MG63 (cell line): ENCODE measurements at places on chromosomes 16 and 17. TPM values are rescaled to one million over a fixed set of nuclear protein-coding genes. Genes with fewer than 3 reads are reported as not detected.
A peak's percentile ranks its signal among the peaks of the same experiment; 100 is the strongest.

GRCh38 chr16:11129378-11129781 lies 126.6 kb downstream of the SOCS1 start:
- no peak for DNase-seq

- DNase-seq, result no peak
These were observed 117.7 kb downstream of the PRKCB start for GRCh38 chr16:23953476-23953875.

DNA sequence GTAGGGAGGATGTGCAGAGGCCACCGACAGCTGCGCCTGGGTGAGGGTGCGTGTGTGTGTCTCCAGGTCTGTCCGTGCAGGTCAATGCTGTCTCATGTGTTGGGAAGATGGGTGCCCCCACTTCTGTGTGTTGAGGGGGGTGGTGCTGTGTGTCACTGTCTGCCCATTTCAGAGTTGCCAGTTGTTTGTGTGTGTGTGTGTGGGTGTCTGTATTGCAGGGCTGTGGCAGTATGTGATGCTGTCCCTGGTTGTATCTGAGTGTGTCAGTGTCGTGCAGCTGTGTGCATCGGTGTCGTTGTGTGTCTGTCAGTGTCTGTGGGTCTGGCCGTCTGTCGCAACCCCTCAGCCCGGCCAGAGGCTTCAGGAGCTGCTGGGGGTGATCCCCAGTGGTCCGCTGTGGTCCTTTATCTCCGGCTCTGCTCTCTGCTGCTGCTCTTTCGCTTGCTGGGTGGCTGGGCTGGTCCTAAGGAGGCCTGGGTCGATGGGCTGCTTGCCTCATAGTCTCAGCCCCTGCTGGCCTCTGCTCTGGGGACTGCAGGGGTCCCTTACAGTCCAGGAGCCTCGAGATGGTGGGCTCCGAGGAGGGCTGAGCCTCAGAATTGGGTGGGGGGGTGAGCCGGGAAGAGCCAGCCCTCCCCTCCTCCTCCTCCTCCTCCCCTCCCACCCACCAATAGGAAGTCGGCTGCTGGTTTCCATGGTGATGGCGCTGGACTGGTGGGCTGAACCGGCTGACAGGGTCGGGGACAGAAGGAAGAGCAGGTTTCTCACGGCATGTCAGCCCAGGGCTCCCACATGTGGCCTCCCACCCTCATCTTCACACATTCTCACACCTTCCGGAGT lies at the start of gene TSPOAP1:
Gene TSPOAP1 (minus strand): TSS at position 601 of the 840 bp plus-strand sequence. CDS start 875 bp downstream, outside the sequence.
- DNase-seq, result no peak

- DNase-seq, result no peak
These were observed 40.8 kb downstream of the METRNL start for GRCh38 chr17:83119987-83120864.

GRCh38 chr16:49048557-49048956 lies 233.1 kb downstream of the CBLN1 start:
- peak; percentile 12 for DNase-seq

- DNase-seq, result no peak
These were observed 33.5 kb downstream of the NUP93 start for GRCh38 chr16:56763291-56763916.

- DNase-seq, result no peak
These were observed 10.1 kb upstream of the KREMEN2 start for GRCh38 chr16:2953706-2954627.

- DNase-seq, result no peak
These were observed 6.9 kb downstream of the SULT1A2 start for GRCh38 chr16:28589930-28590329.

DNA sequence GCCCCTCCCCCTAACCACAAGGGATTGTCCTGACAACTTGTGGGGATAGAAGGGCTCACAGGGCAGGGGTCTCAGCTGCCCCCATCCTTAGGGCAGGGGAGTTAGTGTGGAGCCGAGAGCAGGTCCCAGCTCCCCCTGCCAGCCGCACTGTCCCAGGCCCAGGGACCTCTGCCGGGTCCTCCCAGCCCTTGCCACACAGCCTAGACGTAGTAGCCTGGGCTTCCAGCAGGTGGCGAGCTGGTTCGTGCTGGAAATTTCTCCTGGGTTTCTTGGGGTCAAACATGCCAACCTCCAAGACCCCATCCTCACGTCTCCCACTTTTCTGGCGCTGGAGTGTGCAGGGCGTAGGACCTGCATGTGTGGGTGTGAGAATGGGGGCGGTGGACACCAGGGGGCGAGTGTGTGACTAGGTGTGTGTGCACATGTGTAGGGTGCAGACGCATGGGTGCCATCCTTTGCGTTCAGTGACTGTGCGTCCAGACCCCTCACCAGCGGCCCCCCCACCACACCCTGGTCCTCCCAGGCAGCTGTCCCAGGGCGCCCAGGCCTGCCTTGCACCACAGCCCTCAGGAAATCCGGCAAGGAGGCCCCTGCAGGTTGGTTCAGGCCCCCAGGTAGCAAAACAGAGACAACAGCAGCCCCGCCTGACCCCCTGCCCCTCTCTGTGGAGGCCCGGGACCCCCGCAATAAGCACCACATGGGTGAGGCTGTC lies 29.5 kb downstream of the SBK1 start:
- peak; percentile 28 for DNase-seq

DNA sequence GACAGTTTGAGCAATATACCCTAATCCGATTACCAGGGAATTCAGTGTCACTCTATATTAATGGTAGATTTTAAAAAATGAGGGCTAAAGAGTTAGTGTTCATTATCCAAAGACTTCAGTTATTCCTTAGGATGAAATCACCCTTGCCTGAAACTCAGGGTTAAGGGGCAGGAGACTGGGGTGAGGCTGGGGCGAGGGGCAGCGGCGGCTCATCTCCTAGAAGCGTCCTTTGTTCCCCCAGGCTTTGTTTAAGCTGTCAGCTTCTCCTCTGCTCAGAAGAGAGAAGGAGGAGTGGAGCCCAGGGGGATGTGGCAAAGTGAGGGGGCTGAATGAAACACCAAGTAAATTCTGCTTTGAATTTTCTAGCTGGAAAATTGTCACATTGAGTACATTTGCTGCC lies 117.7 kb upstream of the ELAC2 start:
- DNase-seq, result no peak

B4GALNT2 gene
- 0.03 TPM in 1 of 2 replicates, not detected in the other for total RNA-seq

TBC1D28 gene
- not detected in 2 replicates for total RNA-seq

MYH3 gene
- 0.02 and 1.2 TPM in 2 replicates for total RNA-seq

FZD2 gene
- total RNA-seq, result 29.6 and 46.3 TPM in 2 replicates
